ENCODE measurements at places on chromosomes 16 and 17.
A peak's percentile ranks its signal among the peaks of the same experiment; 100 is the strongest.

DNA sequence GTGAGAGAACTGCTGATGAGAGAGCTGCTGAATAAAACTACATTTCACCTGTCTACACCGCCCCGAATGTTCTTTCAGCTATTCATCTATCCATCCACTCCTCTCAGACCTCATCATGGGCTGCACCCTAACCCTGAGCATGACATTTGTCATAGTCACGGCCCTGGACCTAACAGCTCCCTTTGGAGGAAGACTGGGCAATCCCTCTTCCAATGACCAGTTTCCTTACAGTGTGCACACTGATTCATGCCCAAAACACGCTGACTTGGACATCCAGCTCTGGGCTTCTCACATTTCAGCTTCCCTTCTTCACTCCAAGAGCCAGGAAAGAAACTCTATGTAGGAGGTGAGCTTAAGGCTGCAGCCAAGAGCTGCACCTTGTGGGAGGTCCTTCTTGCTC, 41.8 kb upstream of the ARL4D start:
- no peak overlapping the region for H3K27ac ChIP-seq
- DNase-seq, result peak; percentile 45
- no peaks in the 10 kb centered on the region for H3K36me3 ChIP-seq
- peaks cover 15% of the 10 kb centered on the region for H3K4me1 ChIP-seq

- H3K36me3 ChIP-seq, result no peaks in the 10 kb centered on the region
- H3K27me3 ChIP-seq, result no peaks in the 10 kb centered on the region
- no peak for DNase-seq
- peaks cover 17% of the 10 kb centered on the region for H3K4me1 ChIP-seq
- H3K27ac ChIP-seq, result no peak overlapping the region
- no peak overlapping the region for H3K4me3 ChIP-seq
These were observed 82.1 kb downstream of the MSI2 start for GRCh38 chr17:57338257-57338914.

DNA sequence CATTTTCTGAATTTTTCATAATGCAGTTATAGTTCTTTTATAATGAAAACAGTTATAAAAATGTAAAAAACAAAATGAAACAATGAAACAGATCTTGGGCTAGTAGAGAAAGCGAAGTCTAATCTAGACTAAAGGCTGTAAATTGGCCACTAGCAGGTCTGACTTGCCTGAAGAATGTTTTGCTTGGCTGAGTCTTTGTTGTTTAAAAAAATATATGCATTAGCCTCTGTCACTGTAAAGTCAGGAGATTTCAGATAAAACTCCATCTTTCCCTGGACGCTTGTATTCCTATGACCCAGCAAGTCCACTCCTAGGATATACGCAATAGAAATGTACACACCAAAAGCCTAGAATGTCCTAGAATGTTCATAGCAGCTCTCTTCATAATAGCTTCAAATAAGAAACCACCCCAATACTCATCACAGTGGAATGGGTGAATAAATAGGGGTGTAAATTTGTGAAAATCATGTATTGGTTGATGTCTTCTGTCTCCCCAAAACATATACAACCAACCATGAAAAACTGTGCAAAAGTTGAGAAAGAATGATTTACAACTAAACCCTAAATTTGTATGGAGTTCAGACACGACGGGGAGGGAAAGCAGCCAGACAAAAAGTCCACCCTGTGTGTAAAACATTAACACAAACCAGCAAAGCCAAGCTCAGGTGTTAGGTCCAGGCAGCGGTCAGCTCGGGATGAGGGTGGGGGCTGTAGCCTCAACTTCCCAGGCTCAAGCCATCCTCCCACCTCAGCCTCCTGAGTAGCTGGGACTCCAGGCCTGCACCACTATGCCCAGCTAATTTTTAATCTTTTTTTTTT, 37.7 kb upstream of the MEAK7 start:
- no peak for DNase-seq
- H3K4me3 ChIP-seq, result no peak overlapping the region
- H3K36me3 ChIP-seq, result no peaks in the 10 kb centered on the region
- no peak overlapping the region for H3K27ac ChIP-seq
- no peaks in the 10 kb centered on the region for H3K27me3 ChIP-seq
- H3K4me1 ChIP-seq, result no peaks in the 10 kb centered on the region

- no peaks in the 10 kb centered on the region for H3K36me3 ChIP-seq
- no peak overlapping the region for H3K4me3 ChIP-seq
- no peaks in the 10 kb centered on the region for H3K4me1 ChIP-seq
- H3K27me3 ChIP-seq, result no peaks in the 10 kb centered on the region
These were observed 71.4 kb upstream of the IRX6 start for GRCh38 chr16:55252577-55252976.

GRCh38 chr17:41519501-41520224, 973 bp upstream of the KRT15 start:
- H3K27ac ChIP-seq, result no peak overlapping the region
- DNase-seq, result peak; percentile 81
- H3K4me3 ChIP-seq, result no peak overlapping the region
- H3K4me1 ChIP-seq, result peaks cover 4% of the 10 kb centered on the region
- peaks cover 22% of the 10 kb centered on the region for H3K27me3 ChIP-seq

DNA sequence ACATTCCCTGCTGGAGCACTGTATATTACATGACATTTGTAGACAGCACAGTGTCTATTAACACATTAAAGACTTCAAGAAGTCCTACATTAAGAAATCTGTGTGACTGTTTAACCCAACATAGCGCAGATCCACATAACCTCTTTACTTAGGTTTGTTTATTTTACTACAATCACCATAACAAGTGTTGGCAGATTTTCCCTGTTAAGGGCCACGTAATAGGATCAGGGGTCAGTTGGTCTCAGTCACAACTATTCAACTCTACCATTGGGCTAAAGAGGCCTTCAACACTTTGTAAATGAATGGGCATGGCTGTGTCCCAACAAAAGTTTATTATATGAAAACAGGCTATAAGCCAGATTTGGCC, 51.3 kb upstream of the ADORA2B start:
- H3K27ac ChIP-seq, result no peak overlapping the region
- DNase-seq, result no peak
- no peaks in the 10 kb centered on the region for H3K36me3 ChIP-seq
- no peaks in the 10 kb centered on the region for H3K27me3 ChIP-seq
- H3K4me3 ChIP-seq, result no peak overlapping the region

- H3K36me3 ChIP-seq, result no peaks in the 10 kb centered on the region
- peak overlapping the region; percentile 41 for H3K27ac ChIP-seq
- H3K4me1 ChIP-seq, result peaks cover 73% of the 10 kb centered on the region
- DNase-seq, result no peak
These were observed 48.8 kb downstream of the MYH11 start for GRCh38 chr16:15808071-15808470.

DNA sequence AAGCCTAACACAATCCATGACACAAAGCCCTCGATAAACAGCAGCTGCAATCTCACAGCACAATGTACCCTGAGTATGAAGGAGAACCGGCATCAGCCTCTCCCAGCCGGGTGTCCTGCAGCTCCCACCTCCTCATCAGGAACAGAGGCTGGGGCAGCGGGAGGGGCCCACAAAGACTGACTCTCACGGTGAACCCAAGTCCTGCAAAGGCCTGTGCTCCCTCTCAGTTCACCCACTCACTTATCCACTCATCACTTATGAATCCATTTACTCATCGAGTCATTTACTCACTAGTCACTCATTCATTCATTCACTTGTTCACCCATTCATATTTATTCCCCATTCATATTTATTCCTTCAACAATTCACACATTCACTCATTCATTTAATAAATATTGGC, 11.6 kb downstream of the ZNF423 start:
- H3K27me3 ChIP-seq, result peaks cover 7% of the 10 kb centered on the region
- no peaks in the 10 kb centered on the region for H3K36me3 ChIP-seq
- H3K4me3 ChIP-seq, result no peak overlapping the region
- no peak for DNase-seq
- H3K4me1 ChIP-seq, result peaks cover 2% of the 10 kb centered on the region

- no peak overlapping the region for H3K4me3 ChIP-seq
- no peak overlapping the region for H3K27ac ChIP-seq
- no peaks in the 10 kb centered on the region for H3K4me1 ChIP-seq
- H3K36me3 ChIP-seq, result no peaks in the 10 kb centered on the region
- H3K27me3 ChIP-seq, result no peaks in the 10 kb centered on the region
These were observed 1.0 kb upstream of the KRTAP4-6 start for GRCh38 chr17:41141361-41141760.

DNA sequence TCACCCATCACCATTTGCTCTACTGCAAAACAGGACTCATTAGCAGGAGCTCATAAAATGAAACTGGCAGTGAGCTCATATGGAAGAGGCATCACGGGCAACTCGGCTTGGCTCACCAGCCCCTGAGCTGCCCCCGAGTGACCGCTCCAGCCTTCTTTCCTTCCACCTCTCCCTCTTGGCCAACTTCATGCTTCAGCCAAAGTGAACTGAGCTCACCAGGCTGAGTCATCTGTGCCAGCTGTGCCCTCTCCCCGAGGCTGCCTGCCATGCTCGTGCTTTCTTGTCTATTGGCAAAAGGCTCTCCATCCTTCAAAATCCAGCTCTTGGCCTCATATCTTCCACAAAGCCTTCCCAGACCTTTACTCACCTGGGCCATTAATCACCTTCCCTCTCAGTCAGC, 391.4 kb downstream of the WWOX start:
- no peaks in the 10 kb centered on the region for H3K4me1 ChIP-seq
- H3K36me3 ChIP-seq, result no peaks in the 10 kb centered on the region
- H3K4me3 ChIP-seq, result no peak overlapping the region
- H3K27ac ChIP-seq, result no peak overlapping the region

DNA sequence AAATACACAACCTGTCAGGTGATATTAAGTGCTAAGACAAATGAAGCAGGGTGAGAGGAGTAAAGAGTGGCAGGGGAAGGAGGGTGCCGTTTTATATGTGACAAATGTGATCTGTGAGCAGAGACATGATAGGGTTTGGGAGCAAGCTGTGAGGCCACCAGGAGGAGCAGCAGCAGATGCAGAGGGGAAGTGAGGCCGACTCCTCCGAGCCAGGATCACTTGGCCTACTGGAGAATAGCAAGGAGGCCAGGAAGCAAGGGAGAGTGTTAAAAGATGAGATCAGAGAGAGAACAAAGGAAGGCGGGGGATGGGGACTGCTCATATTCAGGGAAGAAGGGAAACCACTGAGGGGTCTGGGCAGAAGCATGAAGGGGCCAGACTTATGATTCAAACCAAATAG, 129.4 kb downstream of the TANGO6 start:
- H3K4me1 ChIP-seq, result no peaks in the 10 kb centered on the region
- no peak overlapping the region for H3K4me3 ChIP-seq
- H3K36me3 ChIP-seq, result peaks cover 15% of the 10 kb centered on the region
- no peaks in the 10 kb centered on the region for H3K27me3 ChIP-seq

- peaks cover 20% of the 10 kb centered on the region for H3K4me1 ChIP-seq
- no peaks in the 10 kb centered on the region for H3K27me3 ChIP-seq
- no peak for DNase-seq
- H3K4me3 ChIP-seq, result no peak overlapping the region
These were observed 32.8 kb downstream of the SCNN1B start for GRCh38 chr16:23334950-23335349.

- H3K4me3 ChIP-seq, result peak overlapping the region; percentile 32
- H3K36me3 ChIP-seq, result no peaks in the 10 kb centered on the region
These were observed 503 bp upstream of the TBX4 start for GRCh38 chr17:61451538-61452300.

- H3K27me3 ChIP-seq, result no peaks in the 10 kb centered on the region
- H3K27ac ChIP-seq, result no peak overlapping the region
- no peak overlapping the region for H3K4me3 ChIP-seq
- DNase-seq, result no peak
- peaks cover 5% of the 10 kb centered on the region for H3K4me1 ChIP-seq
These were observed 204.8 kb upstream of the C17orf78 start for GRCh38 chr17:37170881-37171425.

- no peaks in the 10 kb centered on the region for H3K27me3 ChIP-seq
- no peak overlapping the region for H3K4me3 ChIP-seq
- no peak for DNase-seq
- H3K36me3 ChIP-seq, result no peaks in the 10 kb centered on the region
These were observed 173.1 kb downstream of the HS3ST3A1 start for GRCh38 chr17:13428611-13429042.

DNA sequence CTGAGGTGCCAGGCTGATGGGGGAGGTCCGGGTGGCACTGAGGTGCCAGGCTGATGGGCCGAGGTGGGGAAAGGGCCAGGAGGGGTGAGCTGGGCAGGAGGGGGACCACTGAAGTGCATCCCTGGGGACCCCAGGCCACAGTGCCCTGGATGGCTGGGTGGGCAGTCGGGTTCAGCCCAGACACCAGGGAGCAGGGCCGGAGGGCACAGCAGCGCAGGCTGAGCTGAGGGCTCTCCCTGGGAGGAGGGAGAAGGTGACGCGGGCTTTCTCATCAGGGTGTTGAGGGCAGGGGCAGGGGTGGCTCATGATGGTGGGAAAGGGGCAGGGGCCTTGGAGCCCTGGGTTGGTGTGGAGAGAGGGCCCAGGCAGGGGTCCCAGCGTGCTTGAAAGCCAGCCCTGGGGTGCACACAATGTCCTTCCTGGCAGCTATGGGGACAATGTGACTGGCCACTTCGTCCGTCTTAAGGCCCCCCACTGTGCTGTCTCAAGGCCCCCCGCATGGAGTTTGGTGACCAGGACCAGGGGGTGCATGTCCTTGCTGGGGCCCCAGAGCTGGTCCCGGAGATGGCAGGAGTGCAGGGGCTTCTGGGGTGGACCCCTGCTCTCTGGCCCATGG, 16.0 kb downstream of the CD7 start:
- no peaks in the 10 kb centered on the region for H3K36me3 ChIP-seq
- peak overlapping the region; percentile 14 for H3K27ac ChIP-seq
- H3K4me3 ChIP-seq, result no peak overlapping the region

DNA sequence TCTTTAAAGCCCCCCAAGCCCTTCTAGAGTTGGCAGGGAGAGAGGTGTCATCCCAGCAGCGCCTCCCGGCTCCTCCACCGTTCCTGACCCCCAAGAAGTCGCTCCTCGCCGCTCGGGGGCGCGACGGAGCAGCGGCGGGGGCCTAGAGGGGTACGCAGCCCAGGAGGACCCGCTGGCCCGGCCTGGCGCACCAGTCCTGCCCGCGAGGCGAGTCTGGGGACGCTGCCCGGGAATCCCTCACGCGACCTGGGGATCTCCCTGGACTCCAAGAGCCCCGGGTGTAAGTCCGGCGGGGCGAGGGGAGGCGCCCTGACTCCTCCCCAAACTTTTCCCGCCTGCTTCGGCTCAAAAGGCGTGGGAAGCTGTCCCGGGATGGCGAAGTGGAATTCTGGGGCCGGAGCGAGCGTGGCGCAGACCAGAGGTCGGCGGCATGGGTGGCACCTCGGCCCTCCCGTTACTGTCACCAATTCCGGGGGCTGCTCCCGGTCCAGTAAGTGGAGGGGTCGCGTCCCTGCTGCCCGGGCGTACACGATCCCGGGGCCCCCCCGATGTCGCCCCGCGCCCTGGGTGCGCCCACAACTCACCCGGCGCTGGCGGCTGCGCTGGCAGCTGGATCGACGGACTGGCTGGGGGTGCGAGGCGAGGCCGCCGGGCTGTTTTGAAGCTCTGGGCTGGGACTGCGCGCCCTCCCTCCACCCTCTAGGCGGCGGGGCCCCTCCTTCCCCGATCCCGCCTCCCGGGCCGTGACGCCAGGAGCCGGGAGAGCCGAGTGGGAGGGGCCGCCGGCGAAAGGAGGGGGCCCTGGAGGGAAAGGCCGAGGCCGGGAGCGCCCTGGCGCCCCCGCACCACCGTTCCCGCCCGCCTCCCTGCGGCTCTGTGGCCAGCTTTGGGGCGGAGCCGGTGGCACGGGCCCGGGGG, at the start of gene EMP2:
EMP2 (minus strand) TSS at position 634 of the 918 bp plus-strand sequence. CDS start 32,981 bp downstream, outside the sequence.
- peak within 1 kb of the TSS; percentile 79 for H3K4me3 ChIP-seq
- peaks cover 21% of the 10 kb centered on the region for H3K27me3 ChIP-seq
- H3K27ac ChIP-seq, result peak within 1 kb of the TSS; percentile 97
- no peaks in the 10 kb centered on the region for H3K36me3 ChIP-seq
- peaks cover 52% of the 10 kb centered on the region for H3K4me1 ChIP-seq
- peak; percentile 95 for DNase-seq

- no peak overlapping the region for H3K4me3 ChIP-seq
- DNase-seq, result no peak
- no peaks in the 10 kb centered on the region for H3K4me1 ChIP-seq
- no peaks in the 10 kb centered on the region for H3K27me3 ChIP-seq
These were observed 41.8 kb upstream of the NUDT7 start for GRCh38 chr16:77680496-77680895.

Measured in stomach (tissue), 19 donors.